ENCODE measurements at places on chromosomes 2 and 18.

DNA sequence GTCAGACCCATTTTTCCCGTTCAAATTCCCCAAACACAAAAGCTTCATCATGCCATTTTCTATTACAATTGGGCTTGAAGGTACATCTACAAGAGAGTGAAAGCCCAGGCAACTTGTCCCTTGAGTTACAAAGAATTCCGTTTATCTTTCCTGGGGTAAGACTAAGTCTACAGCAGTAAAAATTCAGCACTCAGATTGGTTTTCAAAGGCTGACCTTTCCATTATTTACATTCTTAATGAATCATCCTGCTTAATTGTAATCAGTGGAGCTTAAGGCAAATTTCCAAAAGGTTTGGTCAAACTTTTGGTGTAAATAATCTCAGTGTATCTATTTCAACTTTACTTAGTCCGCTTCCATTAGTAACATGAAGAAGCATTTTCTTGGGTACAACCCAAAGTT lies 33.4 kb upstream of the ST3GAL5 start:
- no peak for DNase-seq

GRCh38 chr2:187447336-187447735 lies 716 bp downstream of the CALCRL start:
- no peak for DNase-seq

DNA sequence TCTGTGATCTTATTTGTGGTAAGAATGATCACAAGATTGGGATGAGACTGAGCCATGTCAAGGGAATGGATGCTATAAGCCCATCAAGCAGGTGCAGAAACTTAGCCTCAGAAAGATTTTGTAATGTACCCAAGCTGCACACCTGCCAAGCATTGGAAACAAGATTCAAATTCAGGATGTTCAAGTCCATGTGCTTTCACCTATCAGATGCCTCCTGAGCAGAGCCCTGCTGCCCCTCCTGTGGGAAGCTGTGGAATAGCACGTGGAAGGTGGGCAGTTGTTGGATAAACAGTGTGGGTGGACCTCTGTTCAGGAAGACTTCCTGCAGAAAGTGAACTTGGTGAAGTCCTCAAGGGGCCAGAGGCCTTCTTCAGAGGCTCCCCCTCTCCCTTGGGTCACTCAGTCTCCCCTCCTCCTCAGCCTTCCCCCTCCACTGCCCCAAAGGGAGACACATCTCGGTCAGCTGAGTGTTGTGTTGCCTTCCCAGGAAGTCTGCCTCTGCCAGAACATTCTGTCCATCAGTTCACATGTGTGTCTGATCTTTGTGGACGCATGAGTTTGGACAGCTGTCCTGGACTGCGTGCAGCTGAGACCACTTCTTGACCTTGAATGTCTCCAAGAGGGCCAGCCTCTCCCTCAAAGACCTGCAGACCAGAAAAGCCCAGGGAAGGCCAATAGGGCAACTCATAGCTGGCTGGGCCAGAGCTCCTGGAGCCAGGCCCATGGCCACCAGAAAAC lies 186.1 kb downstream of the INHBB start:
- DNase-seq = no peak

DNA sequence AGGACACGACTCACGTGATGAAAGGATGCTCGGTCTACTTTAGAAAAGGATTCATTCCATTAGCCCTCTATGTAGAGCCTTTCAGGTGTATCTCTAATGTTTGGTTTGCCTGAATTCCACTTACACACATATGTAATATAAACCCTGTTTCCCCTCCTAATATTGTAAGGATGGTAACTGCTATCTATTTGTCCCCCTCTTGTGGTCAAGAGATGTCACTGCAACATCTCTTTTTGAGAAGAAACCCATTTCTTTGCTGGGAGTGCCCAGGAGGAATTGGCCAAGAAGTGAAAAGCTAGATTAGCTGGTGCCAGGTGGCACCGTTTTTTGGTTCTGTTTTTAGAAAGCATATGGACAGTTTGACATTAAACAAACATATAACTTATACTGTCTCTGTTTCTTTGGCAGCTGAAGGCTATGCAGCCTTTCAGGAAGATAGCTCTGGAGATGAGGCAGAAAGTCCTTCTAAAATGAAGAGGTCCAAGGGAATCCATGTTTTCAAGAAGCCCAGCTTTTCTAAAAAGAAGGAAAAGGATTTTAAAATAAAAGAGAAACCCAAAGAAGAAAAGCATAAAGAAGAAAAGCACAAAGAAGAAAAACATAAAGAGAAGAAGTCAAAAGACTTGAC lies 41.2 kb downstream of the RALBP1 start:
- no peak for DNase-seq

Measured in amniotic stem cell (primary cell).